Activated naive CD4-positive, alpha-beta T cell treated with Interleukin-2 at 50 U/mL for 16 hours (primary cell): ENCODE measurements at places on chromosomes 5 and 9.

DNA sequence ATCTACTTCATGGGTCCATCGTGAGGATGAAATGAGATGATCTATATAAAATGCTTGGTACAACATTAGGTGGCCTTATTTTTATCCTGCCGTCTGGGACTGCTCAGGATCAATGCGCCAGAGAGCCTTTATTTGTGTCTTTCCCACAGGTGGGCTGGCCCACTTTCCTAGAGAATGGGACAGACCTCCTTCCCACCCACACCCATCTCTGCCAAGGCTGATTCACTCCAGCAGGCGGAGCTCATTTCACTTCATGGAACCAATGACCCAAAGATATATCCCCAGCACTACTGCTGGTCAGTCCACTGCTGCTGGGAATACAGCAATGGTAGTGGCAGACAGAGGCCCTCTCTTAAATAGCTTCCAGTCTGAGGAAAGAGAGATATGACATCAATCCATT, 35.7 kb downstream of the TGFBI start:
- no peak for DNase-seq

DNA sequence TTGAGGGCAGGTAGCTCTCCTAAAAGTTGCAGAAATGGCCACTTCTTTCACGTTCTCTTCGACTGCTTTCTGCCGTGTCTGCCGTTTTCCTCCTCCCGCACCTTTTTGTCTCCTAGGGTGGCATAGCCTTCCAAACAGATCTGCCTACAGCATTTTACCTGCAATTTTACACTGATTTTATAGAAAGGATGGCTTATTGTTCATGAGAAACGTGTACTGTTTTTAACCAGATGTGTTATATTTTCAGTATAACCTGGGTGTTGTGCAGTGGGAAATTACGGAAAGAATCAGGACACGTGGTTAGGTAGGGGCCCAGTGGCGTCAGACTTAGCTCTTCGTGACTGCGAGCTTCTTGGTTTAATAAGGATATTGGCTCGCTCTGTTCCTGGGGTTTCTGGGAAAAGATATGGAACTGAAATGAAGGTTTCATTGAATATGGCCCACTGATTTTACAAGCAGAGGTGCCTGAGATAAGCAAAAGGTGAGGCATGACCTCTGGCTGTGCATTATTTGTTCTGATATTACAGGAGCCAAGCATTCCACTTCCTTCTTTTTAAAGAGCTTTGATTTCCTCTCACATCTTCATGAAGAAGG, 43.7 kb upstream of the PRSS3 start:
- DNase-seq = no peak

- DNase-seq = no peak
These were observed 2.4 kb upstream of the UHRF2 start for GRCh38 chr9:6410633-6411032.

GRCh38 chr9:12760758-12761157, 14.1 kb upstream of the LURAP1L start:
- no peak for DNase-seq

DNA sequence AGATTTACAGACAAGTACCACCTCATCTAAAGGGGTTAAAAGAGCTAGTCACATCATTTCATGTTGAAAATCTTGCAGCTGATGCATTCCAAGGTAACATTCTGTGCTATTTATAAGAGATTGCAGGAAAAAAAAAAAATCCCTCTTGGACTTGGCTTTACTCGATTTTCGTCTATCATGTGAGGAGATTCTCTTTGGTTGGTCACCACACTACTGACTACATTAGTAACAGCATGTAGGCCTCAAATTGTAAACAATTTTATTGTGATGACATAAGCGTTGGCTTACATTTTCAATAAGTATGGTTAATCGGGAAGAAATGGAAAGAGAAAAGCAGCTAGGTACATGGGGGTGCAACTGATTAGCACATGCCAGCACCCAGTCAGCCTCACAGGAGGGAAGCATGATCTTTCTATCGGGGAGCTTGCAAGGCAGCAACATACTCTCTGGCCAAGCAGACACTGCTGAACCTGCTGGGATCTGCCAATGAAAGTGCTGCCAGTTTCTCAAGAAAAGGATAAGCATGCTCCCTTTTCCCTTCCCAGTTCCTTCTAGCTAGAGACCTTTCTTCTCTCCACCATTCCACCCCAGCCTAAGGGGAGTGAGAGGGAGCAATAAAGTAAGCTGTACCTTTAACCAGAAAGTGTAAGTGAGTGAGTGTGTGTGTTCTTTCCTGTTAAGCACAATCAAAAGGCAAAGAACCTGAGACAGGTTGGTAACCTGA, 7.5 kb downstream of the NREP start:
- DNase-seq = no peak

DNA sequence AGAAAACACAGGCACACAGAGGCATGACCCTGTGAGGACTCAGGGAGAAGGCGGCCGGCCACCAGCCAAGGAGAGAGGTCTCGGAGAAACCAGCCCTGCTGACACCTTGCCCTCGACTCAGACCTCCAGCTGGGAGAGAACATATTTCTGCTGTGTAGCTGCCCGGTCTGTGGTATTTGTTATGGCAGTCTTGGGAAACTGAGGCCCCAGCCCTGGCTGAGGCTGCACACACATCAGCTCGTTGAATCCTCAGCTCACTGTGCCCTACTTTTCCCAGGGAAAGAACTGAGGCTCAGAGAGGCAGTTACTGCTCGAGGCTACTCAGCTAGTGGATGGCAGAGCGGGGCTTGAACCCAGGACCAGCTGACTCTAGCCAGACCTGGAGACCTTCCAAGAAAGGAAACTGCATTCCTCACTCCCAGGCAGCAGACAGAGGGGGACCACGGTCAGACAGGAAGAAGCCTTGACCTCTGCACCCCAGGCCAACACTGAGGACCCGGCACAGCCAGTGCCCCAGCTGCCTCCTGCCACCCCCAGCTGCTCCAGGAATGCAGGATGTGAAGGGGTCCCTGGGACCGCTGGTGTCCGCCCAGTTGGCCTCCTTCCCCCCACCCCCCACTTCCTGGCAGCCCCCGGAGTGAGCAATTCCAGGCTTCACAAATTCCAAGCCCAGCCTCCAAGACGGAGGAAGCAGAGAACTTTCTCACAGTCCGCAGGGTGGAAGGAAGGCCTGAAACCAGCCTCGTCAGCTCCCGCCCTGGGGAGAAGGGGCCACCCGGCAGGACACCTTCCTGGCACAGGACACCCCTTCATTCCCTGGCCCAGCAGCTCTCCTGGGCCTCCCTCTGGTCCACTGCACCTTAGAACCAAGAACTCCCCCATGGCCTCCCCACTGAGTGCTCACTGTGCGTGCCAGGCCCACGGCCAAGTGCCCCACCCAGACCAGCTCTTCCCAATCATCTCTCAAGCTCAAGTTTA, 69.9 kb downstream of the LRSAM1 start:
- no peak for DNase-seq

GRCh38 chr9:92185681-92186080, 70.5 kb upstream of the SPTLC1 start:
- no peak for DNase-seq

DNA sequence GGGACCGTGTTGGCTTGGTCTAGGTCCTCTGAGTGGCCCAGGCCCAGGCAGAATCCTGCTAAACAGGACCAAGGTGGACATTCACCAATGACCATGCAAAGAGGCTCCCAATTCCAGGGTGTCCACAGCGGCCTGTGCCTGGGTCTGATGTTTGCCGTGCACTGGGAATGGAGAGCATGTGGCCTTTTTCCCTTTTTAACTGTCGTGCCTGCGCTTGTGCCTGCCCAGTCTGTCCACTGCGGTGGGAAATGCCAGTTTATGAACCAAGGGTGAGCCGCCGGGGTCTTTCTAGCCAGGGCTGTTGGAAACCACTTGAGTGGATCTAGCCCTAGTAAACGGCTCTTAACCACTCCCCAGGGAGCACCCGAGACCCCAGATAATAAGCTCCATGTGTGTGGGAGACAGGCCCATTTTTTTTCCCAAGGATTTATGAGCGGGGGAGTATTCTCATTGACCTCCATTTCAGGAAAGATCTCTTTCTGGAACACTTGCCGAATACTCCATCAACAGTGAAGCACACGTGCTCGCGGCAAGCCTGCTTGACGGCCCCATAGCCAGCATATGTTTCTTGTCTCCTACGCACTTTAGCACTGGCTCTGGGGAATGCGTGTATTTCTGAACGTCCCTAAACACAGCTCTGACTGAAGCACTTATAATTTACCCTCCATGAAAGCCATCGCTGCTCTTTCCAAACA, 93.2 kb upstream of the PHYKPL start:
- DNase-seq = no peak

DNA sequence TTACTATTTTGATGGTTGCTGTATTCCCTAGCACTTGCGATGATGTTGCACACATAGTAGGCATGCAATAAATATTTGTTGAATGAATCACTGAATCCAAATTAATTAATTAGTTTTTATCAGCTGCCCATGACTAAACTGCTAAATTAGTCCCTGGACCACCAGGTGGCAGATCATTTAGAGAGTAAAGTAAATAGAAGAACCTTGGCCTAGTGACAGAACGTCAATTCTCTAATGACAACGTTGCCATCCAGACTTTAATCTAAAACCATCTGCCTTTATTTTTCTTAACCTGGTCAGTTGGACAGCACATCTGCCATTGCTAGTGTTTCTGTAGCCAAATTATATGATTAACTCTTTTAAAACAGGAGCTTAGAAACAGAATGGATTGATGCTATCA, 457.5 kb downstream of the KIF4B start:
- DNase-seq = no peak

DNA sequence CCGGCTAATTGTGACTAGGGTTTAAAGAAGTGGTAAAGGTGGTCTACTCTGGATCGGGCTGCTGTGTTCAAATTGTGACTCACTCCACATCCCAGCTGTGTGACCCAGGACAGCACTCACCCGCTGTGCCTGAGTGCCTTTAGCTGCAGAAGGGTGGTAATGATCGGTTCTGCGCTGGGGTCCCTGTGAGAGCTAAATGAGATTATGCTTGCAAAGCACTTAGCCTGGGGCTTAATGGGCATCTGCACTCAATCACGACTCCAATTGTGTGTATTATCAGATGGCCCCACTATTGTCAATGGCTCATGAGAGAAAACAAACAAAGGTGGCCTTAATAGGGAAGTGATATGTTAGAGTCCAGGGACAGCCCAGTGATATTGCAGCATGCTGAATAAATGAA, 25.1 kb upstream of the TBC1D2 start:
- no peak for DNase-seq

GRCh38 chr5:146048994-146049703, 56.2 kb downstream of the PLAC8L1 start:
- no peak for DNase-seq

- DNase-seq = peak; percentile 76
These were observed 1.1 kb downstream of the CFAP77 start for GRCh38 chr9:132411091-132411508.

GRCh38 chr5:110203661-110204060, 513.9 kb downstream of the MAN2A1 start:
- no peak for DNase-seq
